ENCODE measurements at places on chromosomes 11 and 22.

GRCh38 chr11:118845369-118845768, 38.3 kb upstream of the CXCR5 start:
- no peak for DNase-seq

DNA sequence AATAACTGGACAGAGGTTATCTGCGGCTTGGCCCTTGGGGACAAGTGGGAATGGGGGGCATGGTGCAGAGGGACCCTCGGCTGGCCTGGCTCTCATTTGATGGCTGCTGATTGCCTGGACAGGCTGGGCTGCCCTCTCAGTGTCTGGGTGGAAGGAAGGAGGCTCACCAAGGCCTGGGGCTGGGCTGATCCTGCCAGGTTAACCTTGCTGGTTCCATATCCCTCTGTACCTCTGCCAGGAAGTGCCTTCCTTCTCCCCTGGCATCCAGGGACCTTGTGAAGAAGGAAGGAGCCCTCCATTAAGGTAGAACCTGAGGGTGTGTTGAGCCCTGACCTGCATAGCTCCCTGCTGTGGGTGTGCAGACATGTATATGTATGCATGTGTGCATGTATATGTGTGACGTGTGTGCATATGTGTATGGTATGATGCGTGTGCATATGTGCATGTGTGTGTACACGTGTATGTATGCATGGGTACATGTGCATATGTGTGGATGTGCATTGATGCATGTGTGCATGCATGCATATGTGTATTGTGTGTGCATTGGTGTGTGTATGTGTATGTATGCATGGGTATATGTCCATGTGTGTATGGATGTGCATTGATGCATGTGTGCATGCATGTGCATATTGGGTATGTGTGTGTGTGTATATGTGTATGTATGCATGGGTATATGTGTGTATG, 433.9 kb downstream of the TBC1D22A start:
- DNase-seq = no peak

GRCh38 chr22:49800408-49801238, 27.1 kb downstream of the BRD1 start:
- no peak for DNase-seq

DNA sequence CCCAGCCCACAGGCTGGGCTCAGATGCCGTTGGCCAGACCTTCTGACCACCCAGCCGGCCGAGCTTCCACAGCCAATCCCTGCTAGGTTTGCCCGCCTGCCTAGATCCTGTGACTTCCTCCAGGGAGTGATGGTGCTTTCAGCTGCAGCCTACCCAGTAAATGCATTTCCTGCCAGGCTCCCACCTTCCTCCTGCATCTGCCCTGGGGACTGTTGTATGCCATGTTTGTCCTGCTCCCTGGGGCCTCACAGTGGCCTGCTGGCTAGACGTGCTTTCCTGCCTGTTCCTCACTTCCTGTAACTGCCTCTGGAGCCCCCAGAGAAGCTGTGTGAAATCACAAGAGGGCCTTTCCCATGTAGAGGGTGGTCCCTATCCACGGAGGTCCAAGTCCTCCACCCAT, 86.2 kb downstream of the GALNT18 start:
- no peak for DNase-seq

DNA sequence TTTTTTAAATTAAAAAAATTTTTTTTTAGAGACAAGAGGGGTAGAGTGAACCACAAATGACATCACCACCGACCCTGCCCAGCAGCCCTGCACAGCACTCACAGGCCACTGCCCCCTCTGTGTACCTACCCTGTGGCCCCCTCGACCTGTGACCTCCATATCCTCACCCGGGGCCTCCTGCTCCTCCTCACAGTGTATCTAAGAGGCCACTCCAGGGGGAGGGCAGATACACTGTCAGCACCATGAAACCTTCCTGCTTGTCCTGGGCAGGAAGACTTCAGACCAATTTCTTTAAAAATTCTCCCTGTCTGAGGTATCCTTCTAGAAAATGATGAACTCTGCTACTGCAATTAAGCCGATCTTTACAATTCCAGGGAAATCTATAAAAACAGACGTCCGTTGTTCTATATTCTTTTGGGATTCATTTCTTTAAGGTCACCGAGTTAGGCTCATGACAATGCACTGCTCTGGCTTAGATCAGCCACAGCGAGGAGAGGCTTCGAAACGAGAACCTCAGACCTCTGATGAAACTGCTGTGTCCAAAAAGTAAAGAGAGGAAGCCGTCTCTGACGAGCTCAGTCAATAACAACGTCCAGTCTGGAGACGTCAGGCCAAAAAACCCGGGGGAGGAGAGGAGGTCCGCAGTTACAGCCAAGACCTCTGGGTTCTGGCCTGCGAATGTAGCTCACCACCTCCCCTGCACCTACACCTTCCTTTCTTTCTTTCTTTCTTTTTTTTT, 17.5 kb downstream of the NFAM1 start:
- DNase-seq = no peak

- no peak for DNase-seq
These were observed 35.2 kb downstream of the IFT27 start for GRCh38 chr22:36740716-36741115.

DNA sequence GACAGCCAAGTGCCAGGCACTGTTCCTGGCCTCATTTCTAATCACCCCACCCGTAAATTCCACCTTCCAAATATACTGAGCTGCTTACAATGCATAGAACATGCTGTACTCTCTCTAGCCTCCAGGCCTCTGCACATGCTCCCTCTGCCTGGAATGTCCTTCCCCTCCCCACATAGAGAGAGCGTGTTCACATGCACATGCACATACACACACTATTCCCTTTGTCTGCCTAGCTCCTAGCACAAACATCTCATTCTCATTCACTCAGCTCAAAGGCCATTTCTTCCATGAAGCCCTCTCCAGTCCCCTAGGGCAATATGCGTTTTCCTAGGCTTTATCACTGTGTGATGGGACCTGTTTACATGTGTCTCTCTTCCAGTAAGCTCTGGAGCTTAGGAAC, 144.6 kb downstream of the WT1 start:
- DNase-seq = no peak

DNA sequence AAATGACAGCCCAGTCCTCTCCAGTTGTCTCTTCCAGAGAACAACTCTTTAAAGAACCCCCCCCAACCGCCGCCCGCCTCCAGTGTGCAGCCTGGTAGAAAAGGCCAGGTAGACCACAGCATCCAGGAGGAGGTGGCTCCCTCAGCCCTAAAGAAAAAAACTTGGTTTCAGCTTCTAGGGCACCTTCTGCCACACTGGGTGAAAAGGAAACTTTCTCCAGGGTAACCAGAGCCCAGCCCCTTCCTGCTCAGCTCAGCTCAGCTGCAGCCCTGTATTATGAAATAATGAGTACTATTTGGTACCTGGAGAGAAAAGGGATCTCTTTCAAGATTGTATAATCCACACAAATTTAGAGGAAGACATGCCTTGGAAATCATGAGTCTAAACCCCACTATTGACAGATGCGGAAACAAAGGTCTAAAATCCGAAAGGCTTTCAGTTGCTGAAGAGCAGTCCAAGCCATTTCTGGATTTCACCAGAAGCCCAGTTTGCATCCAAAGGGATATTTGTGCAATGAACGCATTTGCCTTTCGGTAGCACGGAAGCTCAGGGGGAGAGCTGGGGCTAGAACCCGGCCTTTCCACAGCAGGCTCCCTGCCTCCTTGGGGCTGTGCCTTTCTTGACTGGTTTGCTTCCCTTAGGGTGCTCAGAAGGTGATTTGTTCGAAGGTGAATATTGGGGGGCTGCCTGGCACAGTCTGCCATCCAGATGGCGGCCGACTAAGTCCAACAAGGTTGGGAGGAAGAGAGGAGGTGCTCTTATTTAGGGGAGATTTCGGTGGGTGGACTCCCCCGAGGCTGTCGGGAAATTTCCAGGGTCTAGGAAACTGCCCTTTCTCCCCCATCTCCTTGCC, 3.3 kb downstream of the FXYD6 start:
- no peak for DNase-seq

GRCh38 chr11:71115770-71116692, 136.3 kb downstream of the SHANK2 start:
- DNase-seq = no peak

DNA sequence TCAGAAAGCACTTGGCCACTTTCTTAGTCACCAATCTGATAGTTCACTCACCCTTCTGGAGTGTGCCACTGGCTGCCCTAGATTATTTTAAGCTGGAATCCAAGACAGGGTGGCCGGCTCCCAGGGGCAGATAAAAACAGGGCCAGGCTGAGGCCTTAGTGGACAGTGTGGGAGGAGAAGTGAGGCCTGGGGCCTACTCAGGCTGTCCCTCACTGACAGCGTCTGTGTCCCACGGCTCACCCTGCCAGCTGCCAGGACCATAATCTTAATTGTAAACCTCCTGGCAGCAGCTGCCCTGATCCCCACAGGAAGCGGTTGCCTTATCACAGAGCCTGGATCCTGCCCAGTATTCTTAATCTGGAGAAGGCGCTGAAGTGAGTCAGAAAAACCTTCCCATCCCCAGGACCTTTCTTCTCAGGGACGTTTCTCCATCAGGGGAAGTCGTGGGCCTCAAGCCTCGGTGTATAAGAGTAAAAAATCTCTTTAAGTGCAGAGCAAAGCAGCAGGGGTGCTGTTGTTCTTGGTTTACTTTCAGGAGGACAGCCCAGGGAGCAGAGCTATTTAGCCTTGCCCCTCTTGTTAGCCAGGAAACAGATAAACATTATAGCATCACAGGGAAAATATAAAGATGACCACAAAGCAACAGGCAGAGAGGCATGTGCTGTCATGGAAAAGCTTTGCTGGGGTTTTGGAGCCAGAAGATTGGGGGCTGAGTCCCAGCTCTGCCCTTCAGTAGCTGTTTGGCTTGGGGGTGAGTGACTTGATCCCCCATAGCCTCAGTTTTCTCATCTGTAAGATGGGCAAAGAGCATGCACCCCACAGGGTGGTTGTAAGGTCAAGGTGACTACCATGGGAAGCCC, 39.6 kb downstream of the TSPAN18 start:
- peak; percentile 86 for DNase-seq

- DNase-seq = no peak
These were observed 12.0 kb upstream of the SESN3 start for GRCh38 chr11:95242845-95243605.

DNA sequence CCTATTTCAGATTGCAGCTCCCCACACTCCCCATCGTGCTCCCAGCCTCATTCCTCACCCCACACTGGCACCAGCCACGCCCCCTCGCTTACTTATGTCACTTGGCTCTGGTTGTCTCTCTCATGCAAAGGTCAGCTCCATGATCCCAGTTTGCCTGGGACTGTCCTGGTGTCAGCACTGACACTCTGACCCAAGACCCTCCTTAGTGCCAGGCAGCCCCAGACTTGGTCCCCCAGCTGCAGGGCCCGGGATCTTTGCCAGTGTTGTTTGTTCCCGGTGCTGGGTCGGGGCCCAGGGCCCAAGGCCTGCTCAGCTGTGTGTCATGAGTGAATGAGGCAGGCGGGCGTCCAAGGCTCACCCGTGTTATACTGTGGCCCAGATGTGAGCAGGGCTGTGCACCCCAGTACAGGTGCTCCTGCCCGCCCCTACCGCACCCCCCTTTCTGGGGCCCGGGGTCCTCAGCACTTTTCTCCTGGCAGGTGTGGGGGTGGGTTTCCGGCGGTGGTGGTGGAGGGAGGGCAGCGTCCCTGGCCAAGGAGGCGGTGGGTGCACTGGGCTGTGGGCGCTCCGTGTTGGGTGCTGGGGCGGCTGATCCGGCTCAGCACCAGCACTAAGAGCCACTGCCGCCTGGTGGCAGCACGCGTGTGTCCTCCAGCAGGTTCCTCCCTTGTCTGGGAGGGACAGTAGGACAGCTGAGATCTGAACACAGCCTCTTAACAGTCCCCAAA, 19.5 kb downstream of the IL17REL start:
- peak; percentile 41 for DNase-seq

GRCh38 chr22:21593406-21594232, 26.1 kb downstream of the UBE2L3 start:
- no peak for DNase-seq

GRCh38 chr11:22656130-22656529, 10.3 kb upstream of the GAS2 start:
- peak; percentile 57 for DNase-seq

DNA sequence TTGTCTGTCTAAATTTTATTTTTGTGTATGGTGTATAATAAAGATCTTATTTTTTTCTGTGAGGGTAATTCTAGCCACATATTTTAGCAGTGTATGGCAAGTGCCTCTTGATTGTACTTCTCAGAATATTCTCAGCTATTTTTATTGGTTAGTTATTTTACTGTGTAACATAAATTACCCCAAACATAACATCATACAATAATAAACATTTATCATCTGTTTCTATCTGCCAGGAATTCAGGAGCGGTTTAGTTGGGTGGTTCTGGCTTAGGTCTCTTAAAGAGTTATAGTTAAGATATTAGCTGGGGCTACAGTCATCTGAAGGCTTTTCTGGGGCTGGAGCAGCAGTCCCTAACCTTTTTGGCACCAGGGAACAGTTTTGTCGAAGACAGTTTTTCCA, 47.8 kb downstream of the PPFIBP2 start:
- no peak for DNase-seq

DNA sequence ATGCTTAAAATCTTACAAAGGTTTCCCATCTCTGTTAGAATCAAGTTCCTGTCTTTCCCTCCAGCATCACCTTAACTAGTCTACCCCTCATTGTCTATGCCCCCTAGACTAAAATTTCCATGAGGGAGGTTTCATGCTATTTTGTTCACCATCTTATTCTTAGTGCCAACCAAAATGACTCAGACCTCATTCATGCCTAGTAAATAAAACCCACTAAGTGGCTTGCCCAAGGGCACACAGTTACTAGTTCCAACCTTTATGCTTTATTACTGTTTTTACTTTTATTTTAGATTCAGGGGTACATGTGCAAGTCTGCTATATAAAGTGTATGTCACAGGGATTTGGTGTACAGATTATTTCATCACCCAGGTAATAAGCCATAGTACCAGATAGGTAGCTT, 469.1 kb upstream of the FAT3 start:
- no peak for DNase-seq

GRCh38 chr11:1009991-1010390, 26.5 kb downstream of the MUC6 start:
- DNase-seq = no peak

DNA sequence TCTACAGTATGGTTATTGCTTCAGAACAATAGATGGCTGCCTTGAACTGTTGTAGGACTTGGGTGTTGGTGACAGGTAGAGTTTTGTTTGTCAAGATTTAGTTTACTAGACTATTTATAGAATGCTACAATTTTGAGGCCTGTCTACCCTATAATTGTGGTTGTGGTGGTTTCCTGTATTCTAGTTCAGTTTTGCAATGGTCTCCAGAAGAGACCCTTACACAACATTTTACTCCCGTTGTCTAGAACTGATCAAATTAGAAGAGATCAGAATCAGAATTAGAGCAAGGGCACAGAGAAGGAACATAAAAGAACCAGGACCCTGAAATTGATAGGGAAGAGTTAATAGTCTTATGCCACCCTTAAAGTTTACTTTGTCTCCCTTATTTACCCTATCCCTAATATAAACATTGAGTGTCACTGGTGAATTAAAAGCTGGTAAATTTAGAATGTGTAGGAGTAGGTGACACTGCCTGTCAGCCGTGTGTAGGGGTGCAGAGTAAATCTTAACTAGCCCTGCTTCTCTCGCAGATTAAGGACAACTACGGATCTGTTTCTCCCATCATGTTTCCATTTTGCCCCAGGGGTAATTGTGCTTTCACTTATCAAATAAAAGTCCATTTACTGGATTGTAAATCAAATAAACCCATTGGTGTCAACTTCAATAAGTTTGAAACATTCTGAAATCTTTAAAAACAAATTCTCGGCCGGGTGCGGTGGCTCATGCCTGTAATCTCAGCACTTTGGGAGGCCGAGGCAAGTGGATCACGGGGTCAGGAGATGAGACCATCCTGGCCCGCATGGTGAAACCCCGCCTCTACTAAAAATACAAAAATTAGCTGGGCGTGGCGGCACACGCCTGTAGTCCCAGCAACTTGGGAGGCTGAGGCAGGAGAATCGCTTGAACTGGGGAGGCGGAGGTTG, 10.9 kb upstream of the PHLDB1 start:
- DNase-seq = no peak

- peak; percentile 69 for DNase-seq
These were observed 9.8 kb downstream of the PDHX start for GRCh38 chr11:34926101-34926830.

Data from OCI-M1 (cell line).